Activated naive CD8-positive, alpha-beta T cell treated with anti-CD3 and anti-CD28 coated beads, Interleukin-2, amount 50 U/mL, for 24 hours (primary cell): ENCODE measurements at places on chromosomes 3 and 15.

- H3K4me3 ChIP-seq = peak overlapping the region; percentile 97
- no peak for DNase-seq
- H3K36me3 ChIP-seq = peaks cover 48% of the 10 kb centered on the region
- peaks cover 47% of the 10 kb centered on the region for H3K4me1 ChIP-seq
- H3K27ac ChIP-seq = no peak overlapping the region
- no peaks in the 10 kb centered on the region for H3K27me3 ChIP-seq
These were observed 2.0 kb downstream of the TRIM59 start for GRCh38 chr3:160447544-160447943.

DNA sequence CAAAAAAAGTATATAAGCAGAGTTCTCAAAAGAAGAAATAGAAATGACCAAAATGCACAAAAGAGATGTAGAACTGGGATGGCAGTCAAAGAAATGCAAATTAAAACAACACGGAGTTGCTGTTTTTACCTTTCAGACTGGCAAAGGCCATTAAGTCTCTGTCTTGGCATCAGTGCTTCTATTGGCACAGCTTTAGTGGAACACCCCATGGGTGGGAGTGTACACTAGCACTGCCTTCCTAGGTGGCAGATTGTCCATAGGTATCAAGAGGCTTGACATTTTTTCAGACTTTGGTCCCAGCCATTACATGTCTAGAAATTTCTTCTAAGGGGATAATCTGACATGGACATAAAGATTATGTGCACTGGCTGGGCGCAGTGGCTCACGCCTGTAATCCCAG lies 58.1 kb upstream of the VILL start:
- no peaks in the 10 kb centered on the region for H3K4me1 ChIP-seq
- DNase-seq = no peak
- H3K27me3 ChIP-seq = no peaks in the 10 kb centered on the region
- H3K36me3 ChIP-seq = no peaks in the 10 kb centered on the region
- no peak overlapping the region for H3K4me3 ChIP-seq
- H3K27ac ChIP-seq = no peak overlapping the region

DNA sequence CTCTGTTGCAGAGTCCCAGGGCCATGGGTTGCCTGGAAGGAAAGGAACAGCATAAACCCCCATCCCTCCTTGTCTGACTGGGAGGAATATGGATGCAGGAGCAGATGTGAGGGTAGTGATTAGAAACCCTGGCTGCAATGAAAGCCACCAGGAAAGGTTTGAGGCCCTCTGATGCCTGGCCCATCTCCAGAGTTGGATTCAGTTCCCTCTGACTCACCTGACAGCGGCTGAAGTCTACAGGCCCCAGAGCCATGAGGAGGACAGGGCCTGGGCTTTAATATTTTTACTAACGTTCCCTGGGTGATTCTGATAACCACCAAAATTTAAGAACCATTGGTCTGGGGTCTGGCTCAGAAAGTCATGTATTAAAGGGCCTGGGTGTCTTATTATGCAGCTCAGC lies 214.0 kb downstream of the EPHB1 start:
- no peak overlapping the region for H3K27ac ChIP-seq
- no peaks in the 10 kb centered on the region for H3K4me1 ChIP-seq
- no peak for DNase-seq
- no peak overlapping the region for H3K4me3 ChIP-seq

DNA sequence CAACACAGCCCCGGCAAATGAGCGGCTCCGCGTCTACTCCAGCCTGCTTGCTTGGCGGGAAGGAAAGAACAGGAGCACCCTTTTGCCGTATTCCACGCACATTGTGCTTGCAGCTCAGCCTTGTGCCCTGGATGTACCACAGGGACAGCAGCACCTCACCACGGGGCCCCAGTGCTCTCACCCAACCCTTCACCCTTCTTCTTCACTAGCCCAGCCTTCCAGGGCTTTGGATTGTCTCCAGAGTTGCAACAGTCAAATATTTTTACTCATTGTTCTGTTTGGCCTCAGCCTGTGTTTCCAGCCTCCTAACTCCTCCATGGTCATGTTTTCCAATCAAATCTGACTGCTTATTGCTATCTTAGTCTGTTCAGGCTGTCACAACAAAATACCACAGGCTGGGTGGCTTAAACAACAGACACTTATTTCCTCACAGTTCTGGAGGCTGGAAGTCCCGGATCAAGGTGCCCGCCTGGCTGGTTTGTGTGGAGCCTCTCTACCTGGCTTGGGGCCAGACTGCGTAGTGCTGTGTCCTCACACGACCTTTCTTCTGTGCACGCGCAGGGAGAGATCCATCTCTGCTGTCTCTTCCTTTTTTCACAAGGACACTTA lies 79.2 kb upstream of the ABHD17C start:
- H3K27me3 ChIP-seq = peaks cover 36% of the 10 kb centered on the region
- no peak overlapping the region for H3K4me3 ChIP-seq
- H3K27ac ChIP-seq = no peak overlapping the region
- no peaks in the 10 kb centered on the region for H3K4me1 ChIP-seq
- no peak for DNase-seq

- no peaks in the 10 kb centered on the region for H3K4me1 ChIP-seq
- H3K36me3 ChIP-seq = no peaks in the 10 kb centered on the region
- no peaks in the 10 kb centered on the region for H3K27me3 ChIP-seq
- no peak overlapping the region for H3K27ac ChIP-seq
- no peak overlapping the region for H3K4me3 ChIP-seq
- DNase-seq = no peak
These were observed 110.3 kb upstream of the MITF start for GRCh38 chr3:69628951-69629350.

- no peak overlapping the region for H3K27ac ChIP-seq
- H3K4me1 ChIP-seq = no peaks in the 10 kb centered on the region
- H3K27me3 ChIP-seq = no peaks in the 10 kb centered on the region
- no peak overlapping the region for H3K4me3 ChIP-seq
These were observed 31.2 kb upstream of the SRGAP3 start for GRCh38 chr3:9280451-9281219.

DNA sequence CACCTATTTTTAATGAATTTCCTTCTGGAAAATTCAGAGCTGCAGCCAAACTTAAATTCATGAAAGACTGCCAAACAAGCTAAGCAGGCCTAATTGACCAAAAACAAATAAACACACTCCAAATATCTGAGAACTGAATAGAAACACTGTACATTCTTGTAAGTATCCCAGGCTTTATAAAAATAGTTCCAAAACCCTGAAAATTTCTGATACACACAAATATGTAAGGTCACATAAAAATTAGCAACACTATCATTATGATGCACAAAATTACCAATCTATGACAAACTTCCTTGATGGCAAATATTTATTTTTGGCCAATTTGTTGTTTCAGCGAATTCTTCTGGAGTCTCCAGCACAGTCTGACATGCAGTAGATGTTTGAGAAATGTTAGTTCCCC lies 117.9 kb upstream of the UBE2E2 start:
- no peak for DNase-seq
- no peaks in the 10 kb centered on the region for H3K27me3 ChIP-seq
- no peak overlapping the region for H3K27ac ChIP-seq

- no peak for DNase-seq
- H3K4me1 ChIP-seq = peaks cover 26% of the 10 kb centered on the region
- H3K27me3 ChIP-seq = no peaks in the 10 kb centered on the region
These were observed 76.2 kb downstream of the CCK start for GRCh38 chr3:42189736-42190135.

DNA sequence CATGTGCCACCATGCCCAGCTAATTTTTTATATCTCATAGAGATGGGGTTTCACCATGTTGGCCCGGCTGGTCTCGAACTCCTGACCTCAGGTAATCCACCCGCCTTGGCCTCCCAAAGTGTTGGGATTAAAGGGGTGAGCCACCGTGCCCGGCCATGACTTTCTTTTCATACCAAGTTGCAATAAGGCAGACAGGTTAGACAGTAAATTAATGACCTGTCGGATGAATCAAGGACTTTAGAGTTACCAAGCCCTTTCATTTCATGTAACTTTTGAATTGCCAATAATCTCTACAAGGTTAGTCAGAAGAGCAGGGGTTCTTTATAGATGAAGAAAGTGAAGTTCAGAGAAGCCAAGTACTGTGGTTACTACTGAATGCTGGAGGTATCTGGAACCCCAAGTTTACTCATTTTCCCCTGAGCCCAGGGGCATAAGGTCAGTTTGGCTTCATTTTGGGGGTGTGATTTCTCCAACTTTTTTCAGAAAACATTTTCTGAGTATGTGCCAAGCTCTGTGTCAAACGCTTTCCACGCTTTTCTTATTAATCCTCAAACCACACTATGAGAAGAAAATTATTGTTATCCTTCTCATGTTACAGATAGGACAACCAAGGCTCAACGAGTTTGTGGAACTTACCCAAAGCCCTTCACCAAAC lies 11.9 kb downstream of the PRICKLE2 start:
- H3K36me3 ChIP-seq = no peaks in the 10 kb centered on the region
- no peaks in the 10 kb centered on the region for H3K4me1 ChIP-seq
- DNase-seq = no peak
- no peak overlapping the region for H3K4me3 ChIP-seq
- H3K27ac ChIP-seq = no peak overlapping the region

GRCh38 chr3:123105201-123106189 lies 38.7 kb downstream of the PDIA5 start:
- H3K36me3 ChIP-seq = peaks cover 44% of the 10 kb centered on the region
- H3K4me1 ChIP-seq = peaks cover 7% of the 10 kb centered on the region
- no peak for DNase-seq
- H3K4me3 ChIP-seq = no peak overlapping the region
- H3K27ac ChIP-seq = no peak overlapping the region

GRCh38 chr3:41092844-41093243 lies 106.5 kb upstream of the CTNNB1 start:
- no peaks in the 10 kb centered on the region for H3K4me1 ChIP-seq
- no peaks in the 10 kb centered on the region for H3K36me3 ChIP-seq
- H3K27ac ChIP-seq = no peak overlapping the region
- no peak for DNase-seq
- no peaks in the 10 kb centered on the region for H3K27me3 ChIP-seq

GRCh38 chr3:38457111-38458003 lies 3.7 kb downstream of the ACVR2B start:
- peaks cover 8% of the 10 kb centered on the region for H3K27me3 ChIP-seq
- no peak overlapping the region for H3K27ac ChIP-seq
- DNase-seq = no peak
- H3K4me1 ChIP-seq = peaks cover 12% of the 10 kb centered on the region

- no peak overlapping the region for H3K4me3 ChIP-seq
- DNase-seq = no peak
- H3K27ac ChIP-seq = no peak overlapping the region
- no peaks in the 10 kb centered on the region for H3K27me3 ChIP-seq
- no peaks in the 10 kb centered on the region for H3K4me1 ChIP-seq
These were observed 144.7 kb upstream of the IQSEC1 start for GRCh38 chr3:13217736-13218540.

- no peaks in the 10 kb centered on the region for H3K27me3 ChIP-seq
- DNase-seq = no peak
- peaks cover 40% of the 10 kb centered on the region for H3K4me1 ChIP-seq
- peaks cover 9% of the 10 kb centered on the region for H3K36me3 ChIP-seq
These were observed 29.0 kb downstream of the ARIH1 start for GRCh38 chr15:72503147-72503546.

DNA sequence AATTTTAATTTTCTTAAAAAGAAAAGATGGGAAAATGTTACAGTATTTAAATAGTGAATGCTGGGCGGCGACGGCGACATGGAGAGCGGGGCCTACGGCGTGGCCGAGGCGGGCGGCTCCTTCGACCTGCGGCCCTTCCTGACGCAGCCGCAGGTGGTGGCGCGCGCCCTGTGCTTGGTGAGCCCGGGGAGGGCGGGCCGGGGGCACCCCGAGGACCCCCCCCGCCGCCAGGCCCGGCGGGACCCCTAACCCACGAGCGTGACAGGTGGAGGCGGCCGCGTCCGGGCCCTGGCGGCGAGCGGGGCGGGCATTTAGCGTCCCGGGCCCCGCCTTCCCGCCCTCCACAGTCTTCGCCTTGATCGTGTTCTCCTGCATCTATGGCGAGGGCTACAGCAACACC lies 38.4 kb upstream of the GOLGA8J start:
- no peak overlapping the region for H3K4me3 ChIP-seq
- DNase-seq = no peak
- no peaks in the 10 kb centered on the region for H3K27me3 ChIP-seq
- no peaks in the 10 kb centered on the region for H3K36me3 ChIP-seq

- H3K4me1 ChIP-seq = no peaks in the 10 kb centered on the region
- H3K27me3 ChIP-seq = no peaks in the 10 kb centered on the region
- no peak for DNase-seq
- no peak overlapping the region for H3K27ac ChIP-seq
- H3K4me3 ChIP-seq = no peak overlapping the region
These were observed 226.4 kb downstream of the SCAPER start for GRCh38 chr15:76678766-76679165.
